HFFc6 (cell line): ENCODE measurements at places on chromosomes 7 and 10.

DNA sequence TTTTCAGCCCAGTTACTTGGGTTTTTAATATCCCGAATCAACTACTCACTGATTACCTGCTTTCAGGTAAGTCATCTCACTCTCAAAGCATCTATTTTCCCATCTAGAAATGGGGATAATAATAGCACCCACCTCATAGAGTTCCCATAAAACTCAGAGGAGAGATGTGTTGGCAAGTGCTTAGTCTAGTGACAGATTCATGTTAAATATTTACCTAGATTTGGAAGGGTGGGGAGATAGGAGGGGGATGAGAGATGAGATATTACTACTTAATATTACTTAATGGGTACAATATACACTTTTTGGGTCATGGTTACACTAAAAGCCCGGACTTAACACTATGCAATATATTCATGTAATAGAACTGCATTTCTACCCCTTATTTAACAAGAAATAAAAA is 7.0 kb upstream of the A1CF start:
- DNase-seq, result no peak

DNA sequence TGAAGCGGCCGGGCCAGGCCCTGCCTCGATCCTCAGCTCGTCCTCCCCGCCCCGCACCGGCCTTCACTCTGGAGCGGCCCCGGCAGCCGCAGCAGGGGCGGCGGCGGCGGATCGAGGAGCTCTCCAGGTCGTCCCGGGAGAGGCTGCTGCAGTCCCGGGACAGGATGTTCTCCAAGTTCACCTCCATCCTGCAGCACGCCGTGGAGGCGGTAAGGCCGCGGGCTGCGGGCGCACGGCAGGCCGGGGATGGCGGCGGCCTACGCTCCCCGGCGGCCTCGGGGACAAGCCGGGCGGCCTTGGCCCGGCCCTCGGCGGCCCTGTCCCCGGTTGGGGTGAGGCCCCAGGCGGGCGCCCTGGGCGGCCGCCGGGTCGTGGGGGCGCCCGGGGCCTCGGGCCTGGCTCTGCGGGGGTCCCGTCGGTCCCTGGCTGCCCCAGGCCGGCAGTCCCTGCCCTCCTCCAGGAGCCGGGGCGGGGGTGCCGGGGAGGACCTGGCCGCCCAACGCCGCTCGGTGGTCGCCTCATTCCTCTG is 399 bp downstream of the FHIP2A start:
- no peak for DNase-seq

DNA sequence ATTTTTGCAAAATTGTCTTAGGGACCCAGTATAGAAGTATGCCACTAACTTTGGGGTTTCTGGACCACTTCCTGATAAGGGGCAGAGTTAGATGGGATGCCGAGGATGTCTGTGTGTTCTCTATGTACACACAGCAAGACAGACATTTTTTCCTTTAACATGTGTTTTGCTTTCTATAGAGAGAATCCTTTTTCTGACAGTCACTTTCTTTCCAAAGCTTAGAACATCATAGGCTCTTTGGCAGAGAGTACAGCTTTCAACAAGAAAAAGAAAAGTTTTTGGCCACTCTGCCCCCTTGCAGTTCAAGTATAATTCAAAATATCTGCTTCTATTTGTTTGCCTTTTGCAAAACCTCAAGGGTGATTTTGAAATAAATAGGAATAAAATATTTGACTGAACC is 44.1 kb downstream of the PAPSS2 start:
- DNase-seq, result no peak

DNA sequence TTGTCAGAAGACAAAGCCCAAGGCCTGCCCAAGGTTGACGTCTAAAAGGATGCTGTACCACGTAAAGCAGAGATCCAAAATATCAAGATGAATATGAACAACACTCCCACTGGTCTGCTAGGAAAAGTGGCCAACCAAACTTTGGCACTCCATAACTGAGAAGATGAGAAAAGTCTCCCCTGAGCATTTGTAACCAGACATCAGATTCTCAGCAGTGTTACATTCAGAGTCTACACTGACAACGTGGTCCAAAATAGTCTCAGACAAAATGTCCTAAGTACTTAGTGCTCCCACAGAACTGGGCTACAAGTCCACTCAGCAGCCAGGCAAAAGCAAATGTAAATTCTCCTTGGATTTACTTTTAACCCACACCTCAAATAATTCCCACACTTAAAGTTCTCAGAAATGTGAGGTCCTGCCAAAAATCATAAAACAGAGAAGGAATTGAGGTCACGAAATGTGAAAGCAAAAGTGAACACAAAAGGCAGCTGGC is 185.1 kb upstream of the NOBOX start:
- DNase-seq, result no peak

GRCh38 chr10:71962901-71963300 is 1.3 kb upstream of the CHST3 start:
- DNase-seq, result no peak

- no peak for DNase-seq
Observed at GRCh38 chr10:79111846-79112614, 43.3 kb downstream of the ZMIZ1 start.

- DNase-seq, result no peak
Observed at GRCh38 chr10:29694121-29694520, 59.4 kb upstream of the SVIL start.

DNA sequence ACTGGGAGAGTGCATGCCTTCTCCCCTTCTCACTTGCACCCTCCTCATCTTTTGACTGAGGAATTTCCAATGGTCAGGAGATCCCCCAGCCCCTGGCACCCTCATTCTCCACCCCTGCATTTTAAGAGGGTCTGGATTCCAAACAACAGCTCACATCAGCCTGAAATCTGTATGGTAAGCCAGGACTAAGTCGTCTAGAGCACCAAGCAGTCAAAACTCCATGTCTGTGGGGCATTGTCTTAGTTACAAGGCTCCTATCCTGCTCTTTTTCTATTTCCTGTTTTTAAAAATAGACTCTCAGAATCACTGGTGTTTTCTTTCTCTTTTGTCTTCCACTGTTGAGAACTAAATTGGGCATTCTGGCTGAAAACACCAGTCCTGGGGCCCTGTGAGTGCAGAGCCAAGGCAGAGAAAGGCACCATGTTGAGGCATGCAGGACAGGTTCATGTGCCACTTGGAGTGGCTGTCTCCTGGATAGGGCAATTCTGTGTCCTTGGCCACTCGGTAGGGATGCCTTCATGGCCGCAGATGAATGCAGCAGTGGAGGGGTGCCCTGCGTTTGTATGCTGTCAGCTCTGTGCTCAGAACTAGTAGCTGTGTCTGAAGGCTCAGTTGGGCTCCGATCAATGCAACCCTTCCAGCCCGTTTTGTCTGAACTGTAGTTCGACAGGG is 216.6 kb upstream of the YAE1 start:
- no peak for DNase-seq

- DNase-seq, result no peak
Observed at GRCh38 chr10:8544057-8544380, 489.5 kb downstream of the GATA3 start.

DNA sequence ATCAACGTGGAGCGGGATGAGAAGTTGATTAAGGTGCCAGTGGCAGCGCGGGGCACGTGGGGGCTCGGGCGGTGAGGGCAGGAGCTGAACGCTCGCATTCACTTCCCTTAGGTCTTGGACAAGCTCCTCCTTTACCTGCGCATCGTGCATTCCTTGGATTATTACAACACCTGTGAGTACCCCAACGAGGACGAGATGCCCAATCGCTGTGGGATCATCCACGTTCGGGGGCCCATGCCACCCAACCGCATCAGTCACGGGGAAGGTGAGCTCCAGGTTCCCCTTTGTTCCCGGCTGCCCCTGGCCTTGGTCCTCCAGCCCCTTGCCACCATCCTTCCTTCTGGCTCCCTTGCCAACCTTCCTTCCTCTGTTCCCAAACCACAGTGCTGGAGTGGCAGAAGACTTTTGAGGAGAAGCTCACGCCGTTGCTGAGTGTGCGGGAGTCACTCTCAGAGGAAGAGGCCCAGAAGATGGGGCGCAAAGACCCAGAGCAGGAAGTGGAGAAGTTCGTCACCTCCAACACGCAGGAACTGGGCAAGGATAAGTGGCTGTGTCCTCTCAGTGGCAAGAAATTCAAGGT is 2.5 kb downstream of the UFSP1 start:
- no peak for DNase-seq

GRCh38 chr10:13450069-13450468 is 78.7 kb downstream of the BEND7 start:
- DNase-seq, result peak; percentile 35

- DNase-seq, result no peak
Observed at GRCh38 chr7:151833691-151834090, 43.2 kb downstream of the PRKAG2 start.

GRCh38 chr10:100693821-100694220 is 51.6 kb upstream of the PAX2 start:
- no peak for DNase-seq

DNA sequence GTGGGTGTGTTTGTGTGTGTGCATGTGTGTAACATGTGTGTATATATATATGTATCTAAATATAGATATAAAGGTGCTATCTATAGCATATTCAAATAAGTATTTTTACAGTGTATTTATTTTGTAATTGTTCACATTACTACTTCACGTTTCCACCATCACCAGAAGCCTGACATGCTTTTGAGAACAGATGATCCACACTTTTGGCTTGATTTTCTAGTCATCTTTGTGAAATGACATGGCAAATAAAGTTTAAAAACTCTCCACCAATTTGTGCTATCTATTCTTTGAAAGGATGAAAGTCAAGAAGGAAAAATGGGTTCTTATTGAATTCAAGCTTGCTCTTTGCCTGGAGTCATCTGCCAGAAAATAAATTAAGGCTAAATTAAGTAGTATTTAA is 294.0 kb upstream of the AKR1E2 start:
- DNase-seq, result no peak

DNA sequence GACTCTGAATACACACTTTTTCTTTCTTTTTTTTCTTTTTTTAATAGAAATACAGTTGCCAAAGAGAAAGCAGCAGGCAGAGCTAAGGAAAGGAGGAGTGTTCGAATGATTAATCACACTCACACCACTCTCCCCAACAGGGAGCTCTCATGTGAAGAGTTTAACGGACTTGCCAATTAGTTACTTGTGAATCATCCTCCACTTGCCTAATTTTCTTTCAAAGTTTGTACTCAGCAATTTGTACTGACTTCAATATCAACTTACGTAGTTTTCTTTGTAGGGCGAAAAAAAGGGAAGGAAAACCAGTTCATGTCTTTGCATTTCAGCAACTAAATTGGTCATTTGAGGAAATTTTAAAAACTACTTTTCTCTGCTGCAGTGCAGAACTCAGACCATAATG is 109.2 kb downstream of the PIP4K2A start:
- peak; percentile 47 for DNase-seq

DNA sequence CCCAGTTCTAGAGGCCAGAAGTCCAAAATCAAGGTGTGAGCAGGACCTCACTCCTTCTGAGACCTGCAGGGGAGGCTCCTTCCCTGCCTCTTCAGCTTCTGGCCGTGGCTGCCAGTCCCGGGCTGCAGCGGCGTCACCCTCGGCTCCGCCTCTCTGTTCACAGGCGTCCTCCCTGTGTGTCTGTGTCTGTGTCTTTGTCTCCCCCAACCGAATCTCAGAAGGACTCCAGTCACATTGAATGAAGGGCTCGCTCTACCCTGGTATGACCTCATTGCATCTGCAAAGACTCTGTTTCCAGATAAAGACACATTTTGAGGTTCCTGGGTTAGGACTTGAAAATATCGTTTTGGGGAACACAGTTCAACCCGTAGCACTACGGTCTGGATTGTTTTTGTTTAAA is 33.1 kb upstream of the GALNT11 start:
- no peak for DNase-seq

- no peak for DNase-seq
Observed at GRCh38 chr10:106440767-106441166, 723.7 kb downstream of the SORCS1 start.

- peak; percentile 20 for DNase-seq
Observed at GRCh38 chr7:38448584-38449234, 175.3 kb upstream of the TARP start.

DNA sequence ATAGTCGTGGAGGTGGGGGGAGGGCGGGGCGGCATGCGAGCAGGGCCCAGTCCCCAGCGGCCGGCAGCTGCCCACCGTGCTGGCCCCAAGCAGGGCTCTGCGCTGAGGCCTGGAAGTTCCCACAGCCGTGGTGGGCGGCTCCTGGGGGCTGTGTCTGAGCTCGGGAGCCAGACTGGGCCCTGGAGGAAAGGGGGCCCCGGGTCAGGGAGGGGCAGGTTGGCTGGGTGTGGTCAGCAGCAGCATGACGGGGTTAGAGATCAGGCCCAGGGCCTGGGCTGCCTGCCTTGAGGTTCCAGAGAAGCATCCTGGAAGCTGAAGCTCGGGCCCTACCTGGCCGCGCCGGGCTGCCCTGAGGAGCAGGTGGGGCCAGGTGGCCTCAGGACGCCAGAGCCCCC is 22.1 kb downstream of the GET4 start:
- no peak for DNase-seq

DNA sequence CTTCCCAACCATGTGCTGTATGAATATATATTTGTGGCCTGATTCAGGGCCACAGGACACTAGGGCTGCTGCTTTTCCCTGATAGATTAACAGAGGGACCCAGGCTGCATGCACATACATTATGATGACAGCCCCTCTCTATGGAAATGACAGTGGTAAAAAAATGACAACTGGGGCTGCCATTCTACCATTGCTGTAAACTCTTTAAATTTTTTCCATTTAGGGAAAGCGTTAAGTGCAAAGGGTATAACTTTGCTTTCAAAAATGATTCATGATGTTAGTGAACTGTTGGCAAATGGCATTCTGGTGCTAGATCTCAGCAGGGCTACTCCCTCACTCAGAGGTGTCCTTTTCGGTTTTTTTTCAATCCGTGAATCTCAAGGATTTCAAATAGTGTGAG is 4.2 kb downstream of the CTBP2 start:
- DNase-seq, result no peak

GRCh38 chr7:157610671-157611295 is 274.0 kb downstream of the DNAJB6 start:
- no peak for DNase-seq

DNA sequence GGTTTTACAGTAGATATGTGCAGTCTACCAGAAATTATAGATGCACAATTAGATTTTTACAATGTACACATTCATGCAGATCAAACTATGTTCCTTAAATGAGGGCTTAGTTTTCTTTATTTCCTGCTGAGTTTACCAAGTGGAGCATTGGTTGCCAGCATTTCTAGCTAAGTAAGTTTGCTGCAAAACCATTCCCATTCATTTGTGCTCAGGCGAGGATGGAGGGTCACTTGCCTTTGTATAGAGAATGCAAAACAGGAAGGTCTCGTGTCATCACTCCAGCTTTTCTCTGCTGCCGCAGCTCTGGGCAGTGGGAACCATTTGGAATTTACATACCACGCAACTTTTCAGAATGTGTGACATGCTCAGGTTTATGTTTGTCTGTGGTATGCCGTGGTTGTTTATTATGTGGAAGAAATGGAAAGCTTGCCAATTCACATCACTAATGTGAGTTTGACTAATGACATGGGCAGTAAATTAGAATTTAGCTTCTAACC is 198.6 kb downstream of the TRIL start:
- DNase-seq, result no peak
